Right kidney (tissue), 9 donors: ENCODE measurements at places on chromosomes 7 and 10.
A peak's percentile ranks its signal among the peaks of the same experiment; 100 is the strongest.

GRCh38 chr10:60399328-60399727, 9.7 kb upstream of the ANK3 start:
- no peak for DNase-seq

DNA sequence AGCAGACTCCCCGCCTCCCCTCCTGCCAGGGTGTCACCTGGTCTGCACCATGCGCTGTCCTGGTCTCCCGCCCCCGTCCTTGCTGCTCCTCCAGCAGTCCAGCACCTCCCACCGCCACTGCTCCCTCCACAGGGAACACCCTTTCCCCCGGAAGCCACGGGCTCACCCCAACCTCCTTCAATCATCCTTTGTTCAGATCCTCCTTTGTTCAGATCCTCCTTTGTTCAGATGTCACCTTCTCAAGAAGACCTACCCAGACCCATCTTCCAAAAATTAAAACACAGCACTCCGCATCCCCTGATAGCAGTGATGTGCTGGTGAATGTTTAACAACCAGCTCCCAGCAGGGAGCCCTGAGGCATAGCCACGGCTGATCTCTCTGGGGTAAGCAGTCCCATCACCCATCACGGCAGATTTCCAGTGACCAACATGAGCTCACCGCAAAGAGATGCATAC, 237.7 kb downstream of the USP6NL start:
- DNase-seq, result no peak

DNA sequence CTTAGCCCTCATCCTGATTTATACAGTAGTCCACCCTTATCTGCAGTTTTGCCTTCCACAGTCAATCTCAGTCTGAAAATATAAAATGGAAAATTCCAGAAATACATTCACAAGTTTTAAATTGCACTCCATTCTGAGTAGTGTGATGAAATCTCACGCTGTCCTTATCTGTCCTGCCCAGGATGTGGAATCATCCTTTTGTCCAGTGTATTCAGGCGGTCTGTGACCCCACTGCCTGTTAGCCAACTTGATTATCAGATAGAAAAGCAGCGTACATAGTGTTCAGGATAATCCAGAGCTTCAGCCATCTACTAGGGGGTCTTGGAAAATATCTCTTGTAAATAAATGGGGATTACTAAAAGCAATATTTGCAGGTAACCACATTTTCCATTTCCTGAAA, 146.3 kb downstream of the MALRD1 start:
- no peak for DNase-seq

DNA sequence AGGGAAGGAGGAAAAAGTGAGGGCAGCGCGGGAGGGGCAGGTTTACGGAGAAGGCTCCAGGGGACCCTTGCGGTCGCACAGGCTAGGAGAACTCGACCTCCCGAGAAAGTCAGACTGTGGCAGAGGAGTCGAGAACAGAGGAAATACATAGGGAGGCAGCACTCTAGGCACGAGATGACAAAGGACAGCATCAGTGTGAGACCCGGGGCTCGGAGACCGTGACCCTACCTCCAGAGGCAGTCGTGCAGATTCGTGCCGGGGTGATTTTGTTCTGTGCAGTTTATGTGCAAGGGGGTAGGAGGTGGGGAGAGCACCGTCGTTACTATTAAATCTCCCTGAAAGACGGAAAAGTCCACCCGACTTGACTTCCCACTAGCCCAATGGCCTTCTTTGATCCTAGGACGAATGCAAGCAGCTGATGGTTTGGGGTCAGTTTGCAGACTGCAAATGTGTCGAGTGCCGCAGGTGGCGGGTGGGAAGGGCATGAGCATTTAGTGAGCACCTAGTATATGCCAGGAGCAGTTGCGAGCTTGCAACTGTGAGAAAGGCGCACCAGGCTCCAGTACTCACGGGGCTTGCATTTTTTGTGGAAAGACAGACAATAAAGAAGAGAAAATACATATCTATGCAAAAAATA, 674 bp upstream of the OSBPL3 start:
- peak; percentile 88 for DNase-seq

DNA sequence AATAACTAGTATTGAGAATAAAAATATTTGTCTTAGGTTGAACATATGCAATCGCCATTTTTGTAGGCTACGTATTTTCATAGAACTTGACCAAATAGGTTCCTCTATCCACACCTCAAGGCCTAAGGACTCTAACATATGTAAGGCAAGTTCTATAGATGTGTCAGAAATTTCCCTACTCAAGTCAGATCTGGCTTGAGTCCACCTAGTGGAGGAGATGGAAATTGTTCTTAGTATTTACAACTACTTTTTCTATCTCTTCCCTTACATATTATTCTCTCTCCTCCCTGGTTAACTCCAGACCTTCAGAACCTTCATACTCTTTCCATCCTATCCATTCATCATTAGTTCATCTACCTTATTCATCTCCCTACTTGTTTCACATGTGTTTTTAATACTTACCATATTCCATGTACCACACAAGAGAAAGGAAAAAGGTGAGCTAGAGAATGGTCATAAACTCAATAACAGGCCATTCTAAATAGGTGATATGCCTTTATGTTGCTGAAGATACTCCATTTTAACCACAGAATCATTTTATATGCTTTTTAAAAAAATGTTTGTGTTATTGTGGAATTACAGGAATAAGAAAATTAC, 174.5 kb upstream of the HDAC9 start:
- DNase-seq, result peak; percentile 6

- DNase-seq, result no peak
Measured at GRCh38 chr10:124722798-124723783, 21.1 kb downstream of the FAM53B start.

DNA sequence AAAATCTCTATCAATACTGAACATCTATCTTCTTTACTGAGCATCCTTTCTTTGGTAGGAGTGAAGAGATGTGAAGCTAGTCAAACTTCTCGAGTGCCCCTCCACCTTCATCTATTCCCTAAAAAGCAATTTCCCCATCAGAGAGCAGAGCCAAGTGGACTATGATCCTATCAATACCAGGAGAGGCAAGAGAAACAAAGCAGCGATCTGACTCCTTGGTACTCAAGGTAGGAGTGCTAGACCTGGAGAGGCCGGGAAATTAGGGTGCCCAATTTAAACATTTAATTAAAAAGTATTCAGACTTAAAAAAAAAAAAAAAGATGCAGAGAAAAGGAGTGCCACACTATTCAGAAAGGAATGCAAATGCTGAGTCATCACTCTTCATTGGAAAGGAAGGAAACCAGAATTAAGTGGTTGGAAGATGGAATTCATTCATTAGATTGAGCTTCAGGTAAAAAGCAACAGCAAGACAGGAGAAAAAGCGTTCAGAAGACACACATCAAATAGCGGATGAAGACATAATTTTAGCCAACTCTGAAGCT, 1.6 kb downstream of the TIAL1 start:
- DNase-seq, result no peak

DNA sequence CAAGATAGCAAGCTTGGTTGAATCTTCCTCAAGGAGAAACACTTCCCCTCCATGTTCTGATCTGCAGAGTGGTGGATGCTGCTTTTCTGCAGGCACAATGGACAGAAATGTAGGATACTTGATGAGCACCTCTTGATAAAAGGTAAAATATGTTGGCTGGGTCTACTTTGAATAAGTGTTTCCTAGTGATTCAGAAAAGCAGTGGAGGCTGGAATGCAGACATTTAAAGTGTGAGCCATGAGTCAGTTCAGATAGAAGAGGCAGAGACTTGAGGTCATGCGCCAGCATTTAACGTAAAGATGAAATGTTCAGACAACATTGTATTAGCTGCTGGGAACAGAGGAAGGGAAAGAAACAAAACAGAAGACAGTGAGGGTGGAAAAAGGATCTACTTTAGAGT, 403.1 kb downstream of the ADRA2A start:
- DNase-seq, result no peak

DNA sequence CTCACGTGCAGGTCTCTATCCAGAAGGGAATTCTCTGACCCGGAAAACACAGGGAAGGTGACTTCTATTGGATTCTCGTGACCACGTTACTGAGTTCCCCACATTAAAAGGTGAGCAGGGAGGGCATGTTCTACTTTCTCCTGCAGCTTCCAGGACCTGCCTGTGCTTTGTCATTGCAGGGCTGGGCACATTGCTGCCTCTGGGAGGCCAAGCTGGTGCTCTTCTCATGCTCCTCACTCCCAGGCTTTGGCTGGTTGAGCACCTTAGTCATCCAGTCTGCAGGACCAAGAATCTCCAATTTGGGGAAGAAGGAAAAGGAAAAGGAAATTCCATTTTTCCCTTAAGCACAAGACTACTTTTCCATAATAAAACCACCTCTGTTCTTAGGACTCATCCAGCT, 86.5 kb upstream of the TMEM72 start:
- DNase-seq, result no peak

DNA sequence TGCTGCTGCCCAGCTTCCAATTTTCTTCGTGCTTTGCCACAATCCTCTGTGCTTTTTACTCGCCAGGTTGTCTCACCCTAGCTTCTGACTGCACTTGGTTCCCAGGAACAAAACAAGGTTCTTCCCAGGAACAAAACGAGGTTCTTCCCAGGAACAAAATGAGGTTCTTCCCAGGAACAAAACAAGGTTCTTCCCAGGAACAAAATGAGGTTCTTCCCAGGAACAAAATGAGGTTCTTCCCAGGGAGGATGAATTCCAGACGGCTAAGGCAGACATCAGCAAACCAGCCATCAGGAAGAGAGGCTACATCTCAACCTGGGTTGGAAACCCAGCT, 41.9 kb downstream of the TNS3 start:
- DNase-seq, result no peak

DNA sequence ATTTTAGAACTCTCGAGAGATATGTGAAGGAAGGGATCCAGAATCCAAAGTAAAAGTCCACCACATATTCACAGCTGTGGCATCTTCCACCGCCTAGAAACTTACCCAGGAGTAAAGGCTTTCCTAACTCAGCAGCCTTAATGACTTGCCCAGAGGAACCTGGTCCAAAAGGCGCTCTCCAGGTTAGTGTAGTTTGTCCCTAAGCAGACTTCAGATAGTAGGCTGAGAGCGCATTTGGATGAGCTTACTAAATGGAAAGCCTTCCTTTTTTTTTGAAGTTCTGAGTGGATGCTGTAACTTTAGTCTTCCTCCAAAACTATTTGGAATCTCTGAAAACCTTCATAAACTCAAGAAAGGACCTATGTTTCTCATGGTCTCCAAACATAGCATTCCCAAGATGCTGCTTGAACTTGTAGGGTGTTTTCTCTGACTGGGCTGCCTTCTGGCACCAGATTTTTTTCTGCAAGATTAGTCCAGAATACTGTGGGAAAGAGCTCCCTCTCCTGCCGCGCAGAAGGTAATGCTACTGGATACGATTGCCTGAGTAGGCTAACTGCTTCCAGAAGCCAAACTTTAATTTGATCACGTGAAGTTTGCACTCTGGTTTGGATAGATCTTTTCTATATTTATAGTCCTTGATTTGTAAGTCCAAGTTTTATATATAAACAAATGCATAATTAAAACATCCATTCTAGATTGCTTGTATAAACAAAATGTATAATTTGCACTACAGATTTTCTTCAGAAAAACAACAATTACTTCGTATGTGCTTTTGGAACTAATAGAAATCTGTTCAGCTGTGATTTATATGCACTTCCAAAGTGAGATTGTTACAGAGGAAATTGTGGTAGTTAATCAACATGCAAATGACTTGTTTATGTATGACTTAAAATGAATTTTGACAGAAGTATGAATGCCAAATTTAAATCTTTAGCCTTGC, 19.6 kb upstream of the GPR37 start:
- no peak for DNase-seq

- DNase-seq, result no peak
Measured at GRCh38 chr7:135177028-135177696, 6.7 kb upstream of the CYREN start.

GRCh38 chr7:87580636-87581035, 20.0 kb downstream of the ABCB1 start:
- DNase-seq, result no peak

GRCh38 chr7:119802147-119802546, 470.8 kb upstream of the KCND2 start:
- no peak for DNase-seq

- no peak for DNase-seq
Measured at GRCh38 chr10:6002809-6003510, 25.6 kb upstream of the IL15RA start.

DNA sequence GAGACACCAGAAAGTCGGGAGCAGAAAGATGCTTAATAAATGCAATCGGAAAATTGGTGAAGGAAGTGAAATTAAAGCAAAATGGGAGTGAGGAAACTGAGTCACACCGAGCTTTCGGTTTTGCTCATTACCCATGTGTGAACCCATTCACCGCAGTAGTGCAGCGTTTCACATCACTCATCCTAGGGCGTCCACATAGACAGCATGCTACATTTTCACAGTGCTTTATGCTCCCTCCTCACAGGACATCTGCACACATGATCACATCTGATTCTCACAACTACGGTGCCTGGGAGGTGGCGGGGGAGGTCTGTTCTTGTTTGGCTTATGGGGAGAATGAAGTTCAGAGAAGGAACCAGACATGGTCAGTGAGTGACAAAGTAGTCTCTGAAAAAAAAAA, 36.6 kb upstream of the ATP6V0A4 start:
- DNase-seq, result no peak

- DNase-seq, result peak; percentile 39
Measured at GRCh38 chr10:89301232-89301631, 614 bp upstream of the IFIT2 start.

DNA sequence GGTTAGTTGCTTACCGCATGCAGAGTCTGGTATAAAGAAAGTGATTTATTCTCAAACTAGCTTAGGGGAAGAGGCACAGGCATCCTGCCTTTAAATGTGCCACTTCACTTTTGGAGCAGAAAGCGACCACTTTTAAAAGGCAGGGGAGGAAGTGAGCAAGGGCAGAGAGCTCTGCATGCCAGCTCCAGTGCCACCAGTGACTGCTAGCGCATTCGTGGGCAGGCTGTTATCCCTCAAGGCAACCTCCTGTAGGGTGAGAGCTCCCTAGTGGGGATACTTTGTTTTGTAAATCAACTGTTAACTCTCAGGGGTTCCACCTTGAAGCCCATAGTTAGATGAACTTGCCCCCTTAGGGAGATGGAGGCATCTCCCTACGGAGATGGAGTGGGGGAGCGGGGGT, 29.4 kb upstream of the GRB10 start:
- DNase-seq, result no peak
